NCI-H748 treated with DMSO at 0.1 percent for 48 hours (cell line): ENCODE measurements at places on chromosomes 4 and X.

GRCh38 chr4:37002625-37003024, 241.9 kb upstream of the NWD2 start:
- no peak for DNase-seq

GRCh38 chr4:37446016-37446415, 201.5 kb downstream of the NWD2 start:
- no peak for DNase-seq

DNA sequence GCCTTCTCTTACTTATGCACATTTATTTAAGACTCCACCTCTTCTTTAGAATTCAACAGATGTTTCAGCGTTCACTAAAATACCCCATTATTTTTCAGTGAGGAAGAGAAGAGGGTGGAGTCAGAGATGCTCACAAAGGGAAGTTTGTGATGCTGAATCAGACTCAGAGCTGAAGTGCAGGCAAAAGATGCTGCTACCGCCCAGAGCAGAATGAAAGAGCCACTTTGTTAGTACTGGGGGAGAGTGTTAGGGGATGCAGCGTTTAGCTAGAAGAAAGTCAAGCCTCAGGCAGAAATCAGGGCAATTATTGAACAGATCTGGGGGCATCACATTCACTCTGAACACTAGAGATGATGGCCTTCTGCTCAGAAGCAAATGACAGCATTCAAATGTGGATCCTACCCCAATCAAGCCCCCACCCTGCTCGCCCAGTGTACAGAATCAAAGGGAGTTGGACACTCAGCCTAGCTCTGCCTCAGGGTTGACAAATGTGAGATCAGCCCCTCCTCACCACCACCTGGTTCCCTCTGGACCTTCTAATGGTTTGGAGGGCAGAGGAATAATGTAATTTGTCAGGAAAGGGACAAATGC, 138.3 kb downstream of the UNC5C start:
- DNase-seq = no peak

GRCh38 chrX:38982370-38982769, 181.1 kb downstream of the MID1IP1 start:
- no peak for DNase-seq

DNA sequence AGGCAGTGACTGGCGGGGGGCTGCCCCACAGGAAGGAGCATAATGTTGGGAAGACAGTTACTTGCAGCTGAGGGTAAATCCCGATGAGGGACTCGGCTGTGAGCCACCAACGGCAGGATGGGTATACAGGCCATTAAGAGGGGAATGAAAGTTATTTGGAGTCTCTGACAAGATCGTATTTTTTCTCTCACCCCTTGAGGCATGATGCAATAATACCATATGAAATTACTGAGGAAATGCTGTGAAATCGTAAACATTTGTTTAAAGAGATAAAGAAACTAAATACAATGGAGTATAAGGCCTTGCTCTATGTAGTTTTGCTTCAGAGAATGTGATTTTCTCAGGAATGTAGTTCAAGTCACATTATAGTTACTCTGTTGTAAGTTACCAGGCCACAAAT, 12.7 kb downstream of the IL1RAPL1 start:
- no peak for DNase-seq

DNA sequence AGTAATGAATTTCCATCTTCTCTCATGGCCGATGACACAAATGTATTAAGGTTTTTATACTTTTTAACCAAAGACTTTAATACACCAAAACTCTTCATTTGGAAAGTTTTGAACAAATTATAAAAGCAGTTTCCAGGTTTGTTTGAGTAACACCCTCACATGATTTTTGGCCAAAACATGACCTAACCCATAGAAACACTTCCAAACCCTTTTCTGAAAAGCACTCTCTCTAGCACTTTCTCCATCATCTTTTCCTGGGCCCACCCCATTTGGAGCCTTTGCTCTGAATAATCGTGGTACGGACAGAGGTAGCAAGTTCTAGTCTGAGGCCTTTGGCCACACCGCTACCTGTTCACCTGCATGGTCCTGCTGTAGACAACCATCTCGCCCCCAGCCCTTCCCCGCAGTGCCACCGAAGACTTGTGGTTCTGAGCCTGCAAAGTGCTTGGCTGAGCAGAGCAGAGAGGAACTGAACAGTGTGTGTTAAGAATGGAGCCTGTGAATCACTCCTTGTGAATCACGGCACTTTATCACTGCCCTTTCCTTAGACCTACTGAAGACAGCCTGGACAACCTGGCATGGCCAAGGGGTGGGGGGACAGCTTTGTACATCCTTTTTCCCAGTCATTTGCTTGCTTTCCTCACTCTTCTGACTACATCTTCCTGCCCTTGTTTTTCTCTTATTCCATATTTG, 181.8 kb downstream of the PTTG2 start:
- DNase-seq = no peak

DNA sequence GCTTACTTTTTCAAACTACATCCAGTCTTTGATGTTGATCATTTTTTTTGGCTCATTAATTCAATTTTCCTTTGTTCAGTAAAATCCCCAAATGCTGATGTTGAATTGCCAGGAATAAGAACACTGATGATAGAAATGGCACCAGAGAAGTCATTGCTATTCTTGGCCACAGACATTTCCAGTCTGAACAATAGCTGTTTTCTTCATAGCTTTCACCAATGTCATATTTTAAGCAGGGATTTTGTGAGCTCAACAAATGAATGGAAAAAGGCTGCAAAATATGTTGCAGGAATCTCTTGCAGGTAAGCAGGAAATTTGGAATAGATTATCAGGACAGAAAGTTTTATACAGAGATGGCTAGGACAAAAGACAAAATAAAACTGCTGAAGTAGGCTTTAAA, 40.5 kb upstream of the GLRB start:
- DNase-seq = no peak

- DNase-seq = no peak
These were observed 208.6 kb upstream of the TECRL start for GRCh38 chr4:64617800-64618199.

- DNase-seq = no peak
These were observed 632.2 kb downstream of the PCDH19 start for GRCh38 chrX:99777912-99778311.

DNA sequence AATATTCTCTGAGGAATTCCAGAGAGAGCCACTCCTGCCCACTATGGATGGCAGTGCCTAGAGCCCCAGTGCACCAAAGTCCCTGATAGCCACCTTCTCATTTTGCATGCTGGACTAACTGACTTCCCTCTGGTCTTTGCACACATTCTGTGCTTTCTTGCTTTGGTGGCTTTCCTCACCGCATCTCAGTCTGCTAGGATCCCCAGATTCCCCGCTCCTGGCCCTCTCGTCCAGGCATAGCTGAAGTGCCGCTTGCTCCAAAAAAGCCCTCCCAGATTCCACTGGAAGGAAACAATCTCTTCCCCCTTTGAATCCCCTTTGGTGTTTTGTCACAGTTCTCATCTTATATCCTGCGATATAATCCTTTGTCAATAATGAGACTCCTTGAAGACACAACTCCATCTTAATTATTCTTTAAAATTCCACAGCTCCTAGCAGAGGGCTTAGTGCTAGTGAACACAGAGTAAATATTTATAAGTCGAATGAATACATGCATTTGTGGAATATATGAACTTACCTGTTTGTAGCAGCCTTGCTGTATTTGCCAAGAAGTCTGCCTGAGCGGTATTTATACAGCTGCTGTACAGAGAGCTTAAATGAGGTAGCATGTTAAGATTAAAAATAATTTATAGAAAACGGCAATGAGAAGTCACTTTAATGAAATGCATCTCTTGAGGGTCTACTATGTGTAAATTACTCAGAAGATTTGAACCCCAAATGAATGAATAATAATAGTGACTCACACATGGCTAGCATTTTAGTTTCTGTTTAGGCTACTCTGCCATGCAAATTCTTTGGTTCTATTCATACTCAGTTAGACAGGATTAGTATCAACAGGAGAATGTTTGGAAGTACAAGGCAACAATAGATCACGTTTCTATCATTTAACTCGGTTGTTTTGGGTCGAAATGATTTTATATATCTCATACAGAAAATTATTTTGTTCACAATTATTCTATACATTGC, 421.9 kb upstream of the TENM3 start:
- DNase-seq = no peak

GRCh38 chr4:100208459-100208858, 18.2 kb upstream of the DDIT4L start:
- no peak for DNase-seq

DNA sequence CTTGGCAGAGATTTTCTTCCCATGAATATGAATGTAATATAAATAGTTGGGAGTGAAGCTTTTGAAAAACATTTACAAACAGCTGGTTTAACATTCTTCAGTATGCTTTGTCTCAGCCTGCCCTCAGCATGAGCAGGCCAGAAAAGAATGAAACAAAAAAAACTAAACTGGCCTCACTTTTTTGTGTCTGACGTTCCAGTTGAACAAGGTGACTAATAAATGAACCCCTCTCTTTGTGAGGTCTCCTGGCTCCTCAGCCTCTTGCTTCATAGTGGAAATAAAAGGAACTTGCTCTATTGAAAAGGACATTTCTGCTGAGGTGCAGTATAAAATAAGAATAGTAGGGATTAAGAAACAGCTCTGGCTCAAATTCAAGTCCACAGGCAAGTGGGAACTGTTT, 9.4 kb downstream of the CHST7 start:
- DNase-seq = no peak
